ENCODE measurements at places on chromosomes 2 and 18.

GRCh38 chr2:161315380-161315779 is 7.2 kb downstream of the PSMD14 start:
- no peak for DNase-seq

GRCh38 chr2:240479111-240479501 is 43.6 kb downstream of the GPC1 start:
- no peak for DNase-seq

- DNase-seq, result peak; percentile 49
Observed at GRCh38 chr2:112821142-112821541, 15.4 kb downstream of the IL1B start.

GRCh38 chr2:118493213-118493612 is 354.2 kb downstream of the EN1 start:
- no peak for DNase-seq

- DNase-seq, result no peak
Observed at GRCh38 chr2:42072349-42073118, 24.7 kb downstream of the PKDCC start.

DNA sequence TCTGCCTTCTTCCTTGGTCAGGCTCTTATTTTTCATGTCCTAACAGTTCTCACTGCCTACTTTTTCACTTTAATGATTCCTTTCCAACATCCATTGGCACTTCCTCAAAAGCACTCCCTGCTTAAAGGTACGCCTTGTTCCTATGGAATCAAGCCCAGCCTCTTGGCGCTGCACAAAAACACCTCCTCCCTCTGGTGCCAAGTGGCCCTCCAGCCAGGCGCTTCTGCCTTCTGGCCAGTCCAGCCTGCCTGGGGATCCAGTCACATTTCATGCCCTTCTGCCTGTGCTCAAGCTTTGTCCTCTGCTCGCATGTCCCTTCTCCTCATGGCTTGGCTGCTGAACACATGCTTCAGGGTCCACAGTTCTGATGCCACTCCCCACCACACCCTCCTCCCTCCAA is 6.3 kb downstream of the TPRKB start:
- DNase-seq, result no peak

GRCh38 chr18:5444847-5445246 is 99.0 kb downstream of the EPB41L3 start:
- DNase-seq, result no peak

DNA sequence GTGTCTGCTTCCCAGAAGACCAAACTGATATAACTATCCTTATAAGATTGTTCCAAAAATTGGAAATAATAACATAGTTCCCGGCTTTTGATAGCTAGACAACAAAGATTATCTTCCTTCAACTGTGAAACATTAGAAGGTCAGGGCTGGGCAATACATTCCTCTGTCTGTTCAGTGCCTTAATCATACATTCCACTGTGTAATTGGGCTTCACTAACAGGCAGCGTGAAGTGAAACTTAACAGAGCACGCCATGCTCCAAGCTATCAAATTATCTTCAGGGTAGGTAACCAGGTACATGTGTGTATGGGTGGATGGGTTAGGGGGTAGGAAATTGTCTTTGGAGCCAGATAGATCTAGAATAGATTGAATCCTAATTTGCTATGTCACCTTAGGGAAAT is 23.5 kb upstream of the ARL5A start:
- no peak for DNase-seq

DNA sequence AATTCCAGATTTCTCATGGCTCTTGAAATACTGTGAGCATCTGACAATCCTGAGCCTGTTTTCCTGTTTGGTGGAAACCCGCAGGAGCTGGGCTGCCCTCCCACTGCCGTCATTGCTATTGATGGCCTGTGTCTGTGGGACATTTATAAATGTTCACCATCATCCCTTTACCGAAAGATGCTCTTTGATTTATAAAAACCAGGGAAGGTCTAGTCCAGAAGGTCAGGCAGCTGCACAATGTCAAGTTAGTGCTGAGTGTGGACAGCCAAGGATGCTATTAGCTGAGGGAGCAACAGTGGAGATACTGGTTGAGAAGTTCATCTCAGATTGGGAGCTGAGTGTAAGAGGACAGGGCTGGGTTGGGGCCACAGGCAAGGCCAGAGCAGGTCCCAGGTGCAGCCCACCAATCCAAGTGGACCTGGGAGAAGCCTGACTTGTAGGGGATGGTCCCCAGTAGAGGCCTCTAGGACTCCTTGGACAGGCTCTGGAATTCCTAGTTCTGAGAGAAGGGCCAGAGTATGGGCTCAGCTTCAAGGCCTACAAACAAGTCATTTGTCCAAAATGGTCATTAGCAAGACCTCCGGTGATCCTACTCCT is 55.1 kb downstream of the COPS8 start:
- DNase-seq, result no peak

- no peak for DNase-seq
Observed at GRCh38 chr18:40789286-40789685, 1165.7 kb upstream of the PIK3C3 start.

GRCh38 chr2:40803900-40804299 is 352.0 kb upstream of the SLC8A1 start:
- no peak for DNase-seq

GRCh38 chr18:8741117-8741516 is 35.8 kb downstream of the MTCL1 start:
- no peak for DNase-seq

GRCh38 chr2:15058015-15058720 is 425.7 kb downstream of the LRATD1 start:
- DNase-seq, result no peak

DNA sequence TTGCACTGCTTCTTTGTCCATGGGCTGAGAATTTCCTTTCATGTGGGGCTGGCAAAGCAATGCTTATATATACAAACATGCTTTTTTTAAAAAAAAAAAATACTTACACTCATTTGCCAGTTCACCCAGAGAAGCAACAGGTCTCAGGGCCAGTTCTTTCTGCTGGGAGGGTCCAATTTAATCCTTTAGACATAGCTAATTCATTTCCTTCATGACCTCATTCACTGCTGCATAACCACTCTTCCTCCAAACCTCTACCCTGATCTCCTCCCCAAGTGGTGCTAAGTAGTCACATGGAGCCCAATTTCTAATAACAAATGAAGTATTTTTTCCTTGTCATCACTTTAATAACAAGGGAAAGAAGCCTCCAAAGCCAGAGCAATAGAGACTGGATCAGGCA is 17.1 kb upstream of the TMEM178A start:
- no peak for DNase-seq

DNA sequence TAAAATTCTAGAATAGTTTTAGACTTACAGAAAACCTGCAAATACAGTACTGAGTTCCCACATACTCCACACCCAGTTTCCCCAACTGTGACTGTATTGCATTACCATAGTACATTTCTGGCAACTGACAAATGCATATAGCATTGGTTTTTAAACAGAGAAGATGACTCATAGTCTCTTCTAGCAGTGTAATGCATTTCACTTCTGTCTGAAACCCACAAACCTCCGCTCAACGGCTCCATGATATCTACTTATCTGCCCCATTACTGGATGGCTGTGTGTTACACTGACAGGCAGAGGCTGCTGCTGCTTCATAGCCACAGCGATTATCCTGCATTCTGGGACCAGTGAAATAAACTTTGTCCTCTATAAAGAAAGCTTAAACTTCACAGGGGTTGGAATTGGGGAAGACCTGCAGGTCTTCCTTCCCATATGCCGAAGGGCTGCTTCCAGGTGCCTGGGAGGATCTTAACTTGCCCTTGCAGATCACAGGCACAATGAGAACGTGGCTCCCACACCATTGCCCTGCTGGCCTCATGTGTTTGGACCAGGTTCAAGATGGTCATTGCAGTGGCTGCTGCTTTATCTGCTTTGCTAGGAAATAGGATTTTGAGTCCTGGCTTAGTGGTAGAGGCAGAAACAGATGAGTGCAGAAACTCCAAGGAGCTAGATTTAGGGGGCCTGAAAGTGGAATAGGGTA is 742.6 kb upstream of the HS6ST1 start:
- DNase-seq, result no peak

GRCh38 chr2:156784020-156784701 is 348.0 kb downstream of the GPD2 start:
- no peak for DNase-seq

DNA sequence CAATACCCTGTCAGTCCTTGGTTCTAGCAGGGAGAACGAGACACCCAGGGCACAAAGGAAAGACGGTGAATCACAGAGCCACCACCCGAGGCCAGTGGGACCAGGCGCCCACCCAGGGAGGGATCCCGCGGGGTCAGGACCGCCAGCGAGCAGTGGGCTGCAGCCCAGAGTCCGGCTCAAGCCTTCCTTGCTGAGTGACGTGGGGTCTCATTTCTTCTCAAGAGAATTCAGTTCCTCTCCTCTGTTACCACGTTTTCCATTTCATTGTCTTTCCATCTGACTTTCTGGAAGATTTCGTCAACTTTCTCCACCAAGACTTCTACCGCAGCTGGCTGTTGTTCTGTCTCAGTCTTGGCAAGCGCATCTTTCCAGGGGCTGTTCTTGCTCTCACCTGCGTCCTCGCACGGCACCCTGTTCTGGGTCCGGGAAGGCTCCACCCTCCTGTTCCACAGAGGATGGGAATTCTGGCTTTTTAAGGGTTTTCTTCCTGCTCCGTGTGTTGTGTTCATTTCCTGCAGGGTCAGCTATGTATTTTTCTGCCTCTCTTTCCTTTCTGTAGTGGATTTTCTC is 248.6 kb downstream of the NDUFA10 start:
- no peak for DNase-seq

DNA sequence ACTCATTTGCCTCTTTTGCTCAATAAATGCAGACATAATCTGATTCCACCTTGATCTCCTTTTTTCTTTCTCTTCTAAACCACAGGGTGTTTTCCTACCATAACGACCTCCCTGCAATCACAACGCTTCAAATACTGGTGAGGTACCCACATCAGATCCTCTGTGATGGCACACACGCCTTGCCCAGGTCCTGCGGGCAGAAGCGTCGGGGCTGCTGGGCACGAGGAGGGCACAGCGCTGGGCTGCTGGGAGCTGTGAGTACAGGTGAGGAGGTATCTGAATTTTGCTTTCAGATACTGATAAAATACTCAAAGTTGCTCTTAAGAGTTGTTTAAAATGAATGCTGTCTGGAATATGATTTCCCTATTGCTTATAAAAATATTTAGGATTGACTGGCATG is 186.1 kb upstream of the PXDN start:
- DNase-seq, result no peak

DNA sequence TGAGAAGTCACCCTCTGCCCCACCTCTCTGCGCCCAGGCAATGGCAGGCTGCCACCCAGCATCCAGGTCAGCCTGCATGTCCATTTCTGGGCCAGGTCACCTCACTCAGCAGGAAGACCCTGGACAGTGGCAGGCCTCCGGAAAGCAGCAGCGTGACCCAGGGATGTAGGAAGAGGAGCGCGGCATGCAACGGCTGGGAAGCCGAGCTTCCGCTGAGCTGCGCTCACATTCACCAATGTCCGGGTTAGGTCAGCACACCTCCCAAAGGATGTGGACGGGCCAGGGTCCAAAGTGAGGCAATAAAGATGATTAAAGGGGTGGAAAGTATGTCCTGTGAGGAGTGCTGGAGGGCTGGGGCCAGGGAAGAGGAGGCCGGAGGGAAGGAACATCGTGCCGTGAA is 174.5 kb downstream of the CTIF start:
- no peak for DNase-seq

DNA sequence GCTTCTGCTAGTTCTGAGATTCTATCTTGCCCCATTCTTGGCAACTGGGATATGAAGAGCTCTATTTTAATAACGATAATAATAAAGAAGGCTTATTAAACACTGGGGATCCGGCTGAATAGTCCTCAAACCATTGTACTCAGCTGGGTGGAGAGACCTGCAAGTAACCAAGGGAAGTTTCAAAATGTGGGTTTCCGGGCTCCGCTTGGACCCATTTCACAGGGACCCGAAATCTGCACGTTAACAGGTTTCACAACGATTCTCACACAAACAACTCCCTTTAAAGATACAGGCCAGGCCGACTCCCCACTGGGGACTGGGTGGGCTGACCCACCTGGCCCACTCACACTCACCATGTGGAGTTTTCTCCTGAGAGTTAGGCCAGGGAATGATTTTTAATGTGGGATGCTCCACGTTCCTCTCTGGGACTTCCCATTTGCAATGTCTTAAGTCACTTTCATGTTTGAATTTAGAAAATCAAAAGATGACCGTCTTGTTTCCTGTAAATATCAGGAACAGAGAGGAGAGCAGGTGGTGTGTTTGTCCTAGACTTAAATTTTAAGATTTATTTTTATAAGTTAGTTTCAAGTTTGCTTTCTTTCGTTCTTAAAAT is 96.3 kb downstream of the SH3RF3 start:
- no peak for DNase-seq

GRCh38 chr2:142878031-142878678 is 691 bp downstream of the KYNU start:
- DNase-seq, result no peak

GRCh38 chr2:18218160-18218933 is 339.9 kb downstream of the KCNS3 start:
- DNase-seq, result no peak

GRCh38 chr2:58449286-58450010 is 208.3 kb upstream of the FANCL start:
- DNase-seq, result no peak

DNA sequence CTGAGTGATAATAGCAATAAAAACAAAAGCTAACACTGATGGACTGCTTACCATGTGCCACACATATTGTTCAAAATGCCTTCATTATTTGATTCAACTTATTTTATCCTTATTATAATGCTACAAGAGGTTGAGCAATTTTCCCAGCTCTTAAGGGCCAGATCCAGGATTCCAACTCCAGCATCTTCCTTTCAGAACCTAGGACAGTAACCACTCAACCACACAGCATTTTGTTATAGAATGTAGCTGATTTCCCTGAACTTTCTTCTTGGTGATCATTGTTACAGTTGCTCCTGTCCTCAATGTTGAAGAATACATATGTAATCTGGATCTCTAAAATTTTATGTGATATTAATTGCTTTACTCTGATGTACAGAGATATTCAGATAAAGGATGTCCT is 341.7 kb downstream of the PIK3C3 start:
- DNase-seq, result no peak

DNA sequence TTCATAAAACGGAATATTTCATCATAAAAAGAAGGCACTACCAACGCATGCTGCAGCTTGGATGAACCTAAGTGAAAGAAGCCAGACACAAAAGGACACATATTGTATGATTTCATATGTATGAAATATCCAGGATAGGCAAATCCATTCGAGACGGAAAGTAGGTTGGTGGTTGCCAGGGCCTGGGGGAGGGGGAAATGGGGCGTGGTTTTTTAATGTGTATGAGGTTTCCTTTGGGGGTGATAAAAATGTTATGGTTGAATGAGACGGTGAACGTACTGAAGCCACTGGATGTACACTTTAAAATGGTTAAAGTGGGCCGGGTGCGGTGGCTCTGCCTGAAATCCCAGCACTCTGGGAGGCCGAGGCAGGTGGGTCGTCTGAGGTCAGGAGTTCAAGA is 20.0 kb upstream of the SPATA3 start:
- DNase-seq, result no peak

DNA sequence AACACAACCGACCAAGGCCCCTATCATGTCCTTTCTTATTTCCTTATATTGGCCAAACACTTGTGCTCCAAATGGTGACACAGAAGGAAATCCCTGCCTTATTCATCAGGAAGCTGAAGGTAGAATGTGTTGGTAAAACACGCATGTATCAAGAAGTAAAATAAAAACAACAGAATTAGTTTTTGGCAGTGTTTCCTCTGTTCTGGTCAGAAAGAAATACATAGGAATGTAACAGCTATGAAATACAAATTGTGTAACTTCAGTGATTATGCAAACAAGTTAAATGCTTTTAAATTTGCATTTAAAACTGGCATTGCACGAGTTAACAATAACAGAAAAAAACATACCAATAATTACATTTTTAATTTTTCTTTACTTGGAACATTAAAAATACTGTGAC is 19.3 kb downstream of the ST6GAL2 start:
- no peak for DNase-seq
